CD4-positive, alpha-beta T cell treated with Interleukin-15 for 4 hours (primary cell): ENCODE measurements at places on chromosomes 6 and 20.

GRCh38 chr20:41570557-41570956 lies 47.6 kb downstream of the CHD6 start:
- no peak for DNase-seq

- DNase-seq = no peak
These were observed 1.9 kb downstream of the GCNT2 start for GRCh38 chr6:10522929-10523573.

DNA sequence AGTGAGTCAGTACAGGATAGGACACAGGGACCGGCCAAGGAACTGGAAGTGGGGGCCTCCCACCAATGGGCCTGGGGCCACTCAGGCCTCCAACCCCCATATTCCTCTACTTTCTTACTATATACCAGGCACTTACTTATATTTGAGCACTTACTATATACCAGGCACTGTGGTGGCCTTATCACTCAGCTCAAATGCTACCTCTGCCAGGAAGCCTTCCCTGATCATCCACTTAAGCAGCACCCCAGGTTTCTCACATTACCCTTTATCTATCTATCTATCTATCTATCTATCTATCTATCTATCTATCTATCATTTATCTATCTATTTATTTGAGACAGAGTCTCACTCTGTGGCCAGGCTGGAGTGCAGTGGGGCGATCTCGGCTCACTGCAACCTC lies 12.3 kb upstream of the UBE2V1 start:
- no peak for DNase-seq

DNA sequence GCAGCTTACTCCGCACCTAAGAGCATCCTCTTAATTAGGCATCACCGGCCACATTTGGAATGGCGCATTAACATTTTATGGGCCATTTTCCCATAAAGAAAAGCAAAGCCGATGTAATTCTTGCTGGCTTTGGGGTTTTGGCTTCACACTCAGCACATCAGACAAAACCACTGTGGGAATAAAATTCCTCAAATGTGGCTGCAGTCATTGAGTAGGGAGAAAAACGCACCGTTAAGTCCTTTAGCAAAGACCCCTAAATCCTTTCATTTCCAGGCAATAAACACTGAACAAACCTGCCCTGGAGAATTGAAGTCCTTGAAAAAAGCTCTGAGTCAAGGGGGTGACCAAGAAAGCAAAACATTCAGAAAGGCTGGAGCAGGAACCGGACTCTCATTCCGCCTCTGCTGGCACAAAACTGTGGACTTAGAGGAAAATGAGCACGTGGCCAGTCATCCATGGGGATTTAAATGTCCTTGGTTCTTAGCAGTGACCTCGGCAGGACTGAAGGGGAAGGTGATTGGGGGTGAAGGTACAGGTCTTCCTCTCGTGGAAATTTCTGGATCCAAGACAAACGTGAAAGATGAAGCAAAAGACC lies 102.9 kb downstream of the CDH4 start:
- no peak for DNase-seq

DNA sequence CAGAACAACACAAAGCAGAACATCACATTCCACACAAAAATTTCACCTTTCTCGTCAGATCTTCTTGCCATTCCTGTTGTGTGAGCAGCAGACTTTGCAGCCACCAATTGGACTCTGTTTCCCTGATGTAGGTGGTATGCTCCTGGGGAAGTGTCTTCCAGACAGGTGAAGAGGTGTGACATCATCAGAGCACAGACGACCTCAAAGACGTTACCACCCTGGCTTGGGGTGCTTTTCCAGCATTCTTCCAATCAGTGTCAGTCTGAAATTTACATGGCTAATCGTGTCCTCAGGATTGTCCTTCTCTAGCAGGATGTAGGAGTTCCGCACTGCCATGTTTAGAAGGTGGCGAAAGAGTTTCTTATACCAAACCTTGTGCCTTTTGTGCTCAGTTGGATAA lies 31.6 kb upstream of the RIMS4 start:
- no peak for DNase-seq

- peak; percentile 5 for DNase-seq
These were observed 42.5 kb downstream of the LYRM2 start for GRCh38 chr6:89596056-89596455.

DNA sequence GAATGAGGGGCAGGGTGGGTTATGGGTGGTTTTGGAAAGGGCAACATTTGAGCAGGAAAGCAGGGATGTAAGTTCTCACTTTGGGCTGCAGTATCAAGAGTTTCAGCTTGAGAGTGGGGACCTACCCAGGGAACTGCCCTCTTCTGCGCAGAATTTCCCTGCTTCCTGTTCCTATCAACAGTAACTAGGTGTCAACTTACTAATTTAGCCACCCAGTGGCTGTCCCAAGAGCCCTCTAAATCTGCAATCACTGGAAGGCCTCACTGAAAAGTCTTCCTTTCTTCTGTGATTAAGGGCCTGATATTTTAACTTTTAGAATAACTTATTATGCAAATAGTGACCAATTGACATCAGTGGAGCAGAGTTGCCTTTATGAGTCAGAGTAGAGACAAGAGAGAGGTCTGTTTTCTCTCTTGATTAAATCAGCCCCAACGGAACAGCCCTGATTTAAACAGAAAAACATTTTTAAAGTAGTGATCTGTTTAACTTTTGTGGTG lies 118.2 kb upstream of the RIPOR2 start:
- peak; percentile 49 for DNase-seq
